Left lung (tissue), 14 donors: ENCODE measurements at places on chromosomes 4 and X. TPM values are rescaled to one million over a fixed set of nuclear protein-coding genes. Genes with fewer than 3 reads are reported as not detected.

KCTD8 gene
- total RNA-seq: not detected

C4orf46 gene
- total RNA-seq: 6.0 TPM

TCEAL7 gene
- total RNA-seq: 8.2 TPM

GPR50 gene
- not detected for total RNA-seq

TMEM154 gene
- total RNA-seq: 21.9 TPM

GYPB gene
- not detected for total RNA-seq

EMCN gene
- total RNA-seq: 46.1 TPM

FGF16 gene
- not detected for total RNA-seq

PPM1K gene
- total RNA-seq: 19.1 TPM

UGT8 gene
- 4.2 TPM for total RNA-seq

SSX4 gene
- total RNA-seq: not detected

CHST7 gene
- total RNA-seq: 7.3 TPM

TCEAL2 gene
- 3.3 TPM for total RNA-seq

SLC7A11 gene
- total RNA-seq: 13.2 TPM

MXRA5 gene
- total RNA-seq: 51.7 TPM

BMPR1B gene
- total RNA-seq: 3.3 TPM

PNMA6A gene
- total RNA-seq: 3.1 TPM

TDO2 gene
- total RNA-seq: 13.4 TPM

EVC gene
- total RNA-seq: 29.3 TPM

RNF212 gene
- 7.2 TPM for total RNA-seq

VCX2 gene
- not detected for total RNA-seq

SOX3 gene
- total RNA-seq: not detected

HAND2 gene
- not detected for total RNA-seq

ADGRG4 gene
- 0.03 TPM for total RNA-seq

EOLA1 gene
- 16.0 TPM for total RNA-seq

RAB40A gene
- total RNA-seq: 0.21 TPM

NDUFB11 gene
- total RNA-seq: 80.4 TPM

CSAG2 gene
- not detected for total RNA-seq

ATP6AP1 gene
- 168 TPM for total RNA-seq

THAP9 gene
- total RNA-seq: 2.1 TPM

CFAP47 gene
- total RNA-seq: 1.3 TPM

IL1RAPL1 gene
- not detected for total RNA-seq

ASIC5 gene
- total RNA-seq: not detected

CT47C1 gene
- not detected for total RNA-seq

TACR3 gene
- 0.16 TPM for total RNA-seq

ARHGAP10 gene
- 25.4 TPM for total RNA-seq

ASB5 gene
- not detected for total RNA-seq

CHRDL1 gene
- 31.2 TPM for total RNA-seq

AREG gene
- 16.8 TPM for total RNA-seq

UGT2B11 gene
- total RNA-seq: not detected

RIPPLY1 gene
- not detected for total RNA-seq

MAGEA4 gene
- total RNA-seq: not detected

FRG2 gene
- total RNA-seq: not detected

CT45A2 gene
- total RNA-seq: not detected

TMSB15A gene
- 4.1 TPM for total RNA-seq

GALNTL6 gene
- total RNA-seq: 0.16 TPM

GPR34 gene
- 18.7 TPM for total RNA-seq

ADH1B gene
- total RNA-seq: 312 TPM

PPEF2 gene
- total RNA-seq: not detected

HTN1 gene
- not detected for total RNA-seq

MAGEA12 gene
- total RNA-seq: not detected

HSFX3 gene
- not detected for total RNA-seq

TMSB15C gene
- 2.8 TPM for total RNA-seq

CWH43 gene
- total RNA-seq: 0.24 TPM
